GM20000 (cell line): ENCODE measurements at places on chromosomes 16 and 17.

GRCh38 chr16:23966597-23967394 is 131.0 kb downstream of the PRKCB start:
- DNase-seq: no peak

DNA sequence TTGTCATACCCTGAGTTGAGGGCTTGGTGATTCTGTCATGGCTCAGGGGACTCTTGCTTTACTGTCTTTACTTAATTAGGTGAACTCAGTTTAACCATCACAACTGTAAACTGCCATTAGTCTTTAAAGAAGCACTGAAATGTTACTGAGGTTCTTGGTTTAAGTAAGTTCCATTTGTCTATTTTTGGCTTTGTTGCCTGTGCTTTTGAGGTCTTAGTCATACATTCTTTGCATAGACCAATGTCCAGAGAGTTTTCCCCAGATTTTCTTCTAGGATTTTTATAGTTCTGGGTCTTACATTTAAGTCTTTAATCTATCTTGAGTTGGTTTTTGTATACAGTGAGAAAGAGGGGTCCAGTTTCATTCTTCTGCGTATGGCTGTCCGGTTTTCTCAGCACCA is 137.5 kb downstream of the SOCS1 start:
- DNase-seq: no peak

GRCh38 chr17:61461586-61461966 is 9.4 kb downstream of the TBX4 start:
- DNase-seq: no peak

GRCh38 chr17:280216-280615 is 72.4 kb downstream of the RPH3AL start:
- DNase-seq: no peak

DNA sequence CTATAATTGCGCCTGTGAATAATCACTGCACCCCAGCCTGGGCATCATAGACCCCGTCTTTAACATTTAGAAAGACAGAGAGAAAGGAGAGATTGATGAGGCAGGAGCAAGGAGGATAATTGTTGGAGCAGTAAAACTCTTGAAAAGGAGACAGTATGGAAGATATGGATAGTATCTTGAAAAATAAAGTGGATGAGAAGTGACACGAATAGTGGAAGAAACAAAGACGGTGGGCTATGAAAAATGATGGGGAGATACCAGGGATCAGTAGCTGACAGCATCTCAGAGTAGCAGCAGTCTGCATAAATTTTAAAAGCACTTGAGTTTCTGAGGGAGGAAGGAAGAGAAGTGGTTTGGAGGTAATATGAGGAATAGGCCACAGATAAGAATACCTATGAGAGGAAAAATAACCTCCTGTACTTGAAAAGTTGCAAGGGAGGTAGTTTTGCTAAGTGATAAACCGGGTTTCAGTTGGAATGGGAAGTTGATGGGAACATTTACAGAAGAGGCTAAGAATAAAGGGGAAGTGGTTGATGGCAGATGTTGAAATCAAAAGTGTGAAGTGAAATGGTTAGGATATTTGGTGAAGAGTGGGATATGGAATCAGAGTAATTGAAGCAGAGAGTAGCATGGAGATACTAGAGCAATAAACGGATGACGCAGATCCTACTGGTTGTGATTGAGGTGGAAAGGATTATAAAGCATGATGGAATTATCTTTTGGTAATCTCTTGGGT is 1.8 kb upstream of the PPM1D start:
- no peak for DNase-seq

DNA sequence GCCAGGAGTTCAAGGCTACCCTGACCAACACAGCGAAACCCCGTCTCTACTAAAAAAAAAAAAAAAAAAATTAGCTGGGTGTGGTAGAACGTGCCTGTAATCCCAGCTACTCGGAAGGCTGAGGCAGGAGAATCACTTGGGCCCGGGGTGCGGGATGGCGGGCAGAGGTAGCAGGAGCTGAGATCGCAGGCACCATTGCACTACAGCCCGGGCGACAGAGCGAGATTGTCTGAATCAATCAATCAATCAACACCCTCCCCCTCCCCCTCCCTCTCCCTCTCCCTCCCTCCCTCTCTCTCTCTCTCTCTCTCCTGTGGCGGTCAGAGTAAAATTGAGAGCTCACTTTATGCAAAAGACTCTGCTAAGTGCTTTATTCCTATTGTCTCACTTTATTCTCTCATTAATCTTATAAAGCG is 1.2 kb downstream of the HSDL1 start:
- no peak for DNase-seq

DNA sequence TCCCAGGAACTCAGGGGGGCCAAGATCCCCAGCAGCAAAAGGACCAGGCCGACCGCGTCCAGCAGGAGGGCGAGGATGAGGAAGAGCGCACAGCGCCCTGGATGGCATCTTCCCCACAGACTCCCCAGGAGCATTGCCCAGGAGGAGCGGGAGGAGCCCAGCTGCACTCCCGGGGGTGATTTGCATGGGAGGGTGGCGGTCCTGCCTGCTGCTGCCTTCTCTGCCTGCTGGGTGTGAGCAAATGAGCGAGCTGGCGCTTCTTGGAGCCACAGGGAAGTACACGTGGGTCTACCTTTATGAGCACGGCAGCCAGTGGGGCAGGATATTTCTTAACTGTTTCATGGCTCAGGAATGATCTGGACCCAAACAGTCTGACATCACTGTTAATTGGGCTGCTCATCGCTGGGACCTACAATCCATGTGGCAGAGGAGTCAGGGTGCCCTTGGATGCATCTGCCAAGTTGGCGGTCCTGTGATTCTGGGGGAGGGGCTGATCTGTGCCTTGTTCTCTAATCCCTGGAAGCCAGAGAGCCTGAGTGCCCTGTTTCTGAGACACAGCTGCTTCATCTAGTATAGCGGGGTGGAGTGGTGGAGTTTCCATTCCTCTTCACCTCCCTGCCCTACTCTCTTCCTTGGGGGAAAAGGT is at the start of gene TMEM238L:
TSS of gene TMEM238L (minus strand) at position 270 of the 646 bp plus-strand sequence. CDS start at position 134, 136 bp downstream.
- no peak for DNase-seq

- DNase-seq: no peak
Observed at GRCh38 chr16:21326459-21326858, 48.4 kb upstream of the CRYM start.

GRCh38 chr17:47305302-47305923 is 18.3 kb upstream of the EFCAB13 start:
- no peak for DNase-seq

DNA sequence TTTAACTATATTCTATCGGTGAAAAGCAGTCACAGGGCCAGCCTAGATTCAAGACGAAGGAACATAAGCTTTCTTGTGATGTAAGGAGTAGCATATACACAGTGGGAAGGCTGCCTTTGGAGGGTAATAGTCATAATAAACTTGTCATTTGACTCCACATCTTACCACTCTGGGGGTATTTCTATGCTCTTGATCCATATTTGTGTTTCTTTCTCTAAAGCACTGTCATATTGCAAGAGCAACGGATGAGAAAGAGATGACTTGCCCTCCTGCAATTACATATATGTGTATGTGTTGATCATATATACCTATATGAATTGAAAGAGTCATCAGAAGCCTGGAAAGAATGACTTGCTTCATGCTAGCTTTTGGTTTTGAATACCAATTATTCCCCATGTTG is 225.4 kb upstream of the HS3ST3A1 start:
- DNase-seq: no peak

DNA sequence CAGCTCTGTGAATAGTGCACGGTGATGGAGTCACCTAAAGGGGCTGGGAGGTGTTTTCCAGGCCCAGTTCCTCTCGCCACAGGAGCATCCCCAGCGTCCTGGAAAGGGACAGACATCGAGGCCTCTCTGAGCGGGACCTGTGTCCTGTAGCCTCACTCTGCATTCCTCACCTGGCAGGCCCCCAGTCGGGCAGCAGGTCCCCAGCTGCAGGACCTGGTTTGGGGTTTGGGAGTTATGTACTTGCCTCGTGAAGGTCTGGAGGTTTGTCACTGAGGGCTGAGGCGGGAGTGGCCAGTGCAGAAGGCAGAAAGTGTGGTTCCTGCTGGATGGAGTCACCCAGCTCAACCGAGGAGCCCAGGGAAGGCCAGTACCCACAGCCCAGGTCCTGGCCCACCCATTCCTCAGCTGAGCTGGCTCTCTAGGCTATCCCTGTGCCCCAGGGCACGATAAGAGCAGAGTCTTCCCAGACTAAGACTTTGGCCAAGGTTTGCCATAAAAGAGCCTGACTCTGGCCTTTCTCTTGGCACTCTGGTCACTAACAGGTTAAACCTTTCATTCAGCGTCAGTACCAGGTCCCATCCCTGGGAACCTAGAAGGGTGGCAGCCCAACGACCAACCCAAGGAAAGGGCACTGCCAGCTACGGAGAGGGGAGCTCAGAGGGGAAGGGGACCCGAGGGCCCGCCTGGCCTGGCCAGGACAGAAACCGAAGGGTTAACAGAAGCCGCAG is 24.4 kb downstream of the TBX4 start:
- no peak for DNase-seq

GRCh38 chr16:10020866-10021265 is 161.4 kb downstream of the GRIN2A start:
- DNase-seq: no peak

- no peak for DNase-seq
Observed at GRCh38 chr16:54974367-54974766, 43.7 kb downstream of the IRX5 start.

- no peak for DNase-seq
Observed at GRCh38 chr16:76824221-76824620, 366.8 kb upstream of the MON1B start.

- no peak for DNase-seq
Observed at GRCh38 chr17:3636908-3637373, 381 bp downstream of the CTNS start.

DNA sequence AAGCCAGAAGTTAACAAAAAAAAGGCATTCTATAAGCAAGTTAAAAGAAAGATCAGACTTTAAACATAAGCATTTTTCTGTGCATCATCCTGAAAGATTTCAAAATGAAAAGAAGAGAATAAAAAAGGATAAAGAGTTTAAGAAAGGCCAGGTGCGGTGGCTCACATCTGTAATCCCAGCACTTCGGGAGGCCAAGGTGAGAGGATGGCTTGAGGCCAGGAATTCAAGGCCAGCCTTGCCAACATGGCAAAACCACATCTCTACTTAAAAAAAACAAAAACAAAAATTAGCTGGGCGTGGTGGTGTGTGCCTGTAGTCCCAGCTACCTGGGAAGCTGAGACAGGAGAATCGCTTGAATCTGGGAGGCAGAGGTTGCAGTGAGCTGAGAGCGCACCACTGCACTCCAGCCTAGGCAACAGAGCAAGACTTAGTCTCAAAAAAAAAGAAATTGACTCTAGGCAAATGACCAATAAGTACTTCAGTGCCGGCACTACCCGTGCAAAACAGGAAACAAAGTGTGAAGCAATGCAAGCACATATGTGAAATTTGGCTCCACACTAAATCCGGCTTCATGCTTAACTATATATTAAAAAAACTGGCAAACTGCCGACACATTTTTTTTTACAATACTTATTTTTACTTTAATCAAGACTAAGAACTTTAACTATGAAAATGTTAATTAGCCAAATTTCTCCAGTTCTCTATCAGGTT is 83.2 kb upstream of the C17orf78 start:
- DNase-seq: no peak
